Suppressor macrophage treated with lipopolysaccharide for 4 hours (primary cell): ENCODE measurements at places on chromosomes 7 and 10.
A peak's percentile ranks its signal among the peaks of the same experiment; 100 is the strongest.

DNA sequence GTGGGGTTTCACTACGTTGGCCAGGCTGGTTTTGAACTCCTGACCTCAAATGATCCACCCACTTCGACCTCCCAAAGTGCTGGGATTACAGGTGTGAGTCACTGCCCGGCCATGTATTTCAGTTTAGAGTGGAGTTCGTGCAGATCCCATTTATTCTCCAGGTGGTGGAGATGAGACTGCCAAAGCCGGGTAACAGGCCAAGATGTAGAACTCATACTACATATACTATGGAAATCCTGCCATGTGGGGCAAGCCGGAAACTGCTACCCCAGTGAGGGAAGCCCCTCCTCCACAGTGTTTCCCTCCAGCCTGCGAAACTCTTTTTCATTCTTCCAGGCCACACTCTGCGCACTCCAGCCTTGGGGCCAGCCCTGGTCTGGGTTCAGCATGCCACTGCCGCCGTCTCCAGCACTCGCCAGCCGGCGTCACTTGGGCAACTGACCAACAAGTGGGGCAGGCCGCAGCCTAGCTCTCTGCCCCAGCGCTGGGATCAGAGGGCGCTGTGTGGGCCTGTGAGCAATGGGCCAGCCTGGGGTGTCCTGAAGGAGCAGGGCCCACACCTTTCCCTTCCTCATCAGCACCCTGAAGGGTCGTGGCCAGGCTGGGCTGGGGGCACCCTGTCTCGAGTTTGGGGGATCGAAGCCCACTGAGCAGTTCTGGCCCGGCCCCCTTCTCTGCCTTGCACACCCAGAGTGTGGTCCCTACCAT, 122.0 kb downstream of the TRRAP start:
- DNase-seq, result no peak

- no peak for DNase-seq
Measured at GRCh38 chr7:43491984-43492383, 90.9 kb upstream of the STK17A start.

DNA sequence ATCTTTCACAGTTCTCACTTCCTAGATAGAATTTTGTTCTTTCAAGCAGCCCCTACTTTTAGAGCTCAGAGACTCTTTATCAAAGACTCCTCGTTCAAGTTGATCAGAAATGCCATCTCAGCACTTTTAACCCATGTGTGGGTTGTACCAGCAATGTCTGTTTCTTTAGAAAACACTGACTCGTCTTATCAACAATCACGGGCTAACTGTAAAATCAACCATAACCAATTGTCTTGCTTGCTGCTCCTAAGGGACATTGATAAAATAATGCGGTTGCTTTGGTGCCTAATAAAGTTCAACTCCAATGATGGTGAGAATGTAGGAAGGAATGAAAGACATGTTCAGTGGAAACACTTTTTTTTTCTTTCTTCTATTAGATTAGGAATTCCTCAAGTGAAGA, 12.9 kb upstream of the CDK6 start:
- DNase-seq, result no peak

DNA sequence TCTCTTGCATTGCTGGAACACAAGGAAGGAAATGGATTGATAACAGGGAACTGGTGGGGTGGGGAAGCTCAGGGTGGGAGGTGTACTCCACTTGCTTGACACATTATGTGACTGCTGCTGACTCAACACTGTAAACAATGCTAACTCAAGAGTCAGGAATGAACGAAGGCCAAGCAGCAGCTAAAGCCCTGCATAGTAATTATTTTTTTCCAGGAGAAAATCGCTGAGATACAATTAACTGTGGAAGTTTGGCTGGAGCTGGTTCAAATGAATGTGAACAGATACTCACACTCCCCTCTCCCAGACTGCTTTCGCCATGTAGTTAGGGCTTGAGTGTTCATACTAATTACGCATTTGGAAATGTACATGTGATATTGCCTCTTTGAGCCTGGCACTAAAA, 170.9 kb upstream of the AOAH start:
- no peak for DNase-seq

- DNase-seq, result no peak
Measured at GRCh38 chr10:119189811-119190282, 11.2 kb upstream of the PRDX3 start.

DNA sequence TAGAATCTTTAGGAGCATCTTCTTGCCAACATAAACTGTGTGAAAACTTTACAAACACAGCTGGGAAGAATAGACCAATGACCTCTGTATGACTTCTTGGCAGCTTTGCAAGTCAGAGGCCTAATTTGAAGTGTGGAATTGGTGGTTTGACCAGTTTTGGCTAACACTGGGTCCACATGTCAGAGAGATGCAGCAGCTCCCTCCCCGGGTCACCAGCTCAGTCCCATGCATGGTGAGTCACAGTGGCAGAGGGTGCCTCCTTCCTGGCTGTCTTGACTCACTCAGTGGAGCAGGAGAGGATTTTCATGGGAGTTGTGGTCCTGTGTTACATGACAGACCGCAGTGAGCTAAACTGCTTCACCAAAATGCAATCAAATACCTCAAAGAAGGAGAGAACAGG, 8.2 kb upstream of the STARD3NL start:
- DNase-seq, result peak; percentile 88

DNA sequence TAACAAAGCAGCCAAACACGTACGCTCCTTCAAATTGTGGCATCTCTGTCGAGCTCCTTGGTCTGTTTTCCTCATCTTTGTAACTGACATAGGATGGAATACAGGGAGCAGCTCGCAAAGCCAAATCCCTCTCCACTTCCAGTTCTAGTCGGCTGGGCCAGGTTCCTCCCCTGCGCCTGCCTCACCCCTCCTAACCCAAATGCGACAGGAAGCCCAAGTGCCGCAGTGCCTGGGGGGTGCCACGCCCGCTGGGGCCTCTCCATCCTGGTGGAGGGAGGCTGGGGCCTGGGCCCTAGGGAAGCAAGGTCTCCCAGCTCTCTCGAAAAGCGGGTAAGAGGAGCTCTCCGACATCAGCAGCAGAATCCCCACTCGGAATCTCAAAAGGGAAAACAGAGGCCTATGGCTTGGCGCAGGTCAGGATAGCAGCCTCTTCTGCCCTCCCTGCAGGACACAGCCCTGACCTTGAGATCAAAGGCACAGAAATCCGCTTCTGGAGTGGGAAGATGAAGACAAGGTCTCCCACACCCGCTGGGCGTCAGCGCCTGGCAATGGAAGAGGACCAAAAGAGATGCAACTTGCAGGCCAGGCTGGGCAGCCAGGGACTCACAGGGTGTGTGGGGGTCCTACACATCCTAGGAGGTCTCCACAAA, 165.8 kb downstream of the NRF1 start:
- DNase-seq, result no peak

- peak; percentile 74 for DNase-seq
Measured at GRCh38 chr10:97914837-97915211, 65.2 kb downstream of the GOLGA7B start.

DNA sequence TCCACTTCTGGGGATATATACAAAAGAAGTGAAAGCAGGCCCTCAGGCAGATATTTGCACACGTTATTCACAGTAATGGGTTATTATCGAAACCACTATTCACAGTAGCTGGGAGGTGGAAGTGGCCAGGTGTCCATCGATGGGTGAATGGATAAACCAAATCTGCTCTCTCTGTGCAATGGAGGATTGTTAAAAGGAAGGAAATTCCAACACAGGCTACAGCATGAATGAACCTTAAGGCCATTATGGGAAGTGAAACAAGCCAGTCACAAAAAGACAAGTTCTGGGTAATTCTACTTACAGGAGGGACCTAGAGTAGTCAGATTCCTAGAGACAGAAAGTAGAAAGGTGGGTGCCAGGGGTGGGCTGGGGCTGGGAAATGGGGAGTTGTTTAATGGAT, 48.5 kb upstream of the BHLHA15 start:
- DNase-seq, result peak; percentile 39

DNA sequence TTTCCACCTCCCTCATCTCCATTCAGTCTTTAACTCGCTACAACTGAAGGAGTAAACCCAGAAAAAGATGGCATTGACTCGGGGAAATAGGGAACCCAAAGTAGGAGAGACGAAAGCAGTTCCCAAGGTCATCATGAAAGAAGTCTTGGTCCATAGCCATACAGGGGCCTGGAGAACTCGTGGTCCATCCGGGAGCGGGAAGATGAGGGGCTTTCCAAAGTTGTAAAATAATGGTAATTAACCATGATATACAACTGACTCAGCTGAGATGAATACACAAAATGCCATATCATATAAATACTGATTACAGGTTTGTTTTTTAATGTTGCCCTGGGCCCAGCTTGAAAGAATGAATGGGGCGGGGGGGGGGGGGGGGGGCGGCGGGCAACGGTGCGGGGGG, 32.3 kb downstream of the RBM17 start:
- peak; percentile 68 for DNase-seq

GRCh38 chr7:69177941-69178494, 420.3 kb upstream of the AUTS2 start:
- no peak for DNase-seq

GRCh38 chr10:99870123-99870730, 87.8 kb downstream of the ABCC2 start:
- DNase-seq, result no peak

DNA sequence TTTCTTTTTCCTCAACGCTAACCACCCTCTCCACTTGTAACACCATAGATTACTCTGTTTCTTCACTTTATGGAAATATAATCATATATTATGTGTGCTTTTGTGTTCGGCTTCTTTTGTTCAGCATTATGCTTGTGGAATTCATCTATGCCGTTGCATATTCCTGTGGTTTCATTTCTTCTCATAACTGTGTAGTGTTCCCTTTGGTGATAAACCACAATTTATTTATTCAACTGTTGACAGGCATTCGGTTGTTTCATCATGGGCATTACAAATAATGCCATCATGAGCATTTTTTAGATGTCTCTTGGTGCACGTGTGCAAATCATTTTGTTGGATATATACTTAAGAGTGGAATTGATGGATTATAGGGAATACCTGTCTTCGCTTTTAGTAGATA, 12.1 kb downstream of the AVL9 start:
- peak; percentile 26 for DNase-seq

DNA sequence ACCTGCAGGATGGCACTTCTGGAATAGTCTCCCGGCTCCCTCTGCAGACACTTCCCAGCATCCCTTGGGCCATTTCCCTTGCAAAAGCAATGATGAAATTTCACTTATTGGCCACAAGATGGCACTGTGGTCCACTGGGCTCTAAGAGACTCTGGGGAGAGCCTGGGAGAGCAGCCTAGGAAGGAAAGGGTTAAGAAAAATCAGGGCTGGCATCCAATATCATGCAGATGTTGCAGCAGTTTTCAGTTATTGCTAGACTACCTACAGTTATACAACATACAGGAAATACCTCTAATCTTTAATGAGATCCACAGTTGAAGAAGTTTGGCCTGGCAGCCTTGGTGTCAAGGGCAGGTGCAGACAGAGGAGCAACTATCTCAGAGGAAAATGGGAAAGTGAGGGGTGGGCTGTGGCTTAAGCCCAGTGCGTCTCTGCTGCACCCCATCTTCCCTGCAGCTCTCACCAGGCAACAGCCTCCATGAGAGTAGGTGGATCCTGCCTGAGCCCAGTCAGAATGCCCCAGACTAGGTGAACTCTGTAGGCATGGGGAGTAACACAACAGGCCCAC, 100.2 kb upstream of the PRSS58 start:
- DNase-seq, result peak; percentile 66

GRCh38 chr7:36658335-36659171, 65.7 kb downstream of the AOAH start:
- peak; percentile 95 for DNase-seq

DNA sequence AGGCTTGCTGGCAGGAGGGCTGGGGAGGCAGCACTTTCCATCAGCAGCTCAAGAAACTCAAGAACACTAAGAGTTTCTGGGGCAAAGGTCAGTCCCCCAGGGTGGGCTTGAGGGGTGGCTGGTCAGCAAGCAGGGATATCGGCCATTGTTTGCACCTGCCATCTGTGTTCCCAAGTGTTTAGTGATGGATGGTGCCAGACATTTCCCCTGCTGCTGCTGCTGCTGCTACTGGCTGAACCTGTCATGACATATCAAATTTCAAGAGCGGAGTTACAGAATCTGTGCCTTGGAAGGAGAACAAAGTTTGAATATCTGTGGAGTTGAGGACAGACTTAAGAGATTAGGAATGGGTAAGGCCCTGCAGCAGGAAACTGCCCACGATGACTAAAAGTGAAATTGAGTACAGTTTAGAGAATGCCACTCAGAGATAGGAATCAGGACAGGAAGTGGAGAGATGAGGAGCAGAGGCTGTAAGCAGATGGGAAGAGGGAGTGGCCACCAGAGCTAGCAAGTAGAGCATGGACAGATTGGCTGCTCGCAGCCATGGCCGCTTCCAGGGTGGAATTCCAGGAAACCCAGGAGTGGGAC, 39.2 kb upstream of the PPP1R3C start:
- DNase-seq, result no peak

DNA sequence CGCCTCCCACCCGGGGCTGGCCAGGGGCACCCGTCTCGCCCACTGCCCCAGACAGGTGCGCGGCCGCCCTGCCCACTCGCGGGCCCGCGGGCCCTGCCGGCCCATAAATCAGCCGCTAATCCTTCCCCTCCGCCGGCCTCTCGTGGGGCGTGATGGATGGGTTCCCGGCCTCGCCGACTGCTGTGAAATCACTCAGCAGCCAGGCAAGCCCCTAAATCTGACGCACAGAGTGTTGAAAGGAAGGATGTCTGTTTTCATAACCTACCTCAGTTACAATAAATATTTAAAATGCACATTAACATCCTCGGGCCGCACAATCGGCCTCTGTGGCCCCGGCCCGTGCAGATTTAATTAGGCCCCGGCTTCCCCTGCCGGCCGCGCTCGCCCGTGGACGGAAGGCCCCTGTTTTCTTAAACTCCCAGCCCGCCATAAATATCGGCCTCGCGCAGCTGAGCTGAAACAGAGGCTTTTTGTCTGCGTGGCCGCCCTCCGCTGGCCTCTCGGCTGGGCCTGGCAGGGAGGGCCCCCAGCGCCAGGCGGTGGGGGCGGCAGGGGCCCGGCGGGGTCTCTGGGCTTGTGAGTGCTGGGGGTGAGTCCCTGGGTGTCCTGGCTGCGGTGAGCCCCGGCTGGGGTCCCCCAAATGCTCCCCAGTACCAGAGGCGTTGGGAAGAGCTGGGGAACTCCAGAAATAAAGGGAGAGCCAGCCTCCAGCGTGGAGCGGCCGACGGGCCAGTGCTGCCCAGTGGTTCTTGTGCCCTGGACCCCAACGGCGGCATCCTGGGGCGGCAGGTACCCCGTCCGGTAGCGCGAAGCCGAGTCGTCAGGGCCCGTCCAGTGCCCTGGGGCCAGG, 90.7 kb downstream of the UNCX start:
- no peak for DNase-seq

- peak; percentile 93 for DNase-seq
Measured at GRCh38 chr10:11611248-11612020, at the start of gene USP6NL. USP6NL (minus strand) TSS chr10:11611650; CDS start chr10:11597634, 14,016 bp downstream.

- no peak for DNase-seq
Measured at GRCh38 chr10:83680470-83680891, 458.8 kb upstream of the GHITM start.

DNA sequence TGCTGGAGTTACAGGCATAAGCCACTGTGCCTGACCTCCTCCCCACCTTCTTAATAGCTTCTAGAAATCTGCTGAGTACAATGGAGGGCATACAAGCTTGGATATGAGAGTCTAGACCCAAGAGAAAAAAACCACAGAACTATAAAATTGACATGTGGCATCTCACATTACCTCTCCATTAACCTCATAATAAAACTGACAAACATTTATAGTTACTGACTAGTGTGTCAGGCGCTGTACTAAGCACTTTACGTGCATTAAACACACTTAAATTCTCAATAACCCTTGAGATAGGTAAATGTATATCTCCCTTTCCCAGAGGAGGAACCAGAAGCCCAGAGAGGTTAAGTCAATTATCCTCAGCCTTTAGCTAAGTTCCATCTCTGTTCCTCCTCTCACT, 300.5 kb upstream of the MYO3A start:
- DNase-seq, result no peak

GRCh38 chr10:54800741-54801421, at the start of gene PCDH15:
PCDH15 (minus strand) TSS chr10:54801231; CDS start chr10:54664262, 136,969 bp downstream.
- DNase-seq, result no peak

GRCh38 chr7:22610263-22610662, 110.3 kb upstream of the STEAP1B start:
- peak; percentile 42 for DNase-seq
